ENCODE measurements at places on chromosomes 13 and 19.

GRCh38 chr13:24688950-24689349, 8.7 kb downstream of the ATP12A start:
- DNase-seq: no peak

GRCh38 chr13:39777527-39778061, 122.1 kb downstream of the COG6 start:
- DNase-seq: no peak

GRCh38 chr13:45207319-45207718, 6.5 kb upstream of the KCTD4 start:
- DNase-seq: no peak

DNA sequence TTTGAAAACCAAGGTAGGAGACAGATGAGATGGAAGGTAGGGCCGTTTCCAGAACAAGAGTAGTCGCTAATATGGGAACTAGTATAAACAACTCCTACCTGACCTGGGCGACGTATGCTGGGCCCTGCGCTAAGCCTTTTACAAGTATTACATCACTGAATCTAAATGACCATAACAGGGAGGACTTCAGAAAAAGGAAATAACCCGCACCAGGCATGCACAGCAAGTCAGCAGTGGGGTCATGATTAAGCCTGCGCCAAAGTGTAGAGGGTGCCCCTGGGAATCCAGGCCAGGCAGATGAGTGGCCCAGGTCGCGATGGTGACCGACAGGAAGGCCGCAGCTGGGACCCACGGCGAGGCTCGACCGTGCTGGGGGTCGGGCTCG, 613 bp downstream of the ATP13A1 start:
- no peak for DNase-seq

GRCh38 chr13:29483211-29483610, 112.3 kb downstream of the SLC7A1 start:
- no peak for DNase-seq

GRCh38 chr19:10116085-10116865, 3.4 kb downstream of the EIF3G start:
- no peak for DNase-seq

- DNase-seq: no peak
These were observed 8.3 kb downstream of the PIAS4 start for GRCh38 chr19:4015705-4016402.

DNA sequence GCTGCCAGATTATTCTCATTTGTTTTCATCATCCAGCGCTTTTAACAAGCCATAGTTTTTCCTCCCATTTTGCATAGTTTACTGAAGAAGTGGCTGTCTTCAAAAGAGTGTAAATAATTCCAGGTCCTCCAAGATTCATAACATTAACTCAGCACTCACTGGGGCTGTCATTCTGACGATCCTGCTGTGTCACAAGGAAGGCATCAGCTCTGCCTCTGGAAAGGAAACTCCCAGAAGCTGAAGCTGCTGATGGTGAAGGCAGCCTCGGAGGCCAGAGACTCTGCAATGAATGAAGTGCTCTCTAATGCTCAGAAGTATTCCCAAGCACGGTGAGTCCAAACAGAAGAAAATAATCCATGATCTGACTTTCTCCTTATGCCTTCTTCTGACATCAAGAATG, 60.0 kb downstream of the FLT1 start:
- no peak for DNase-seq

DNA sequence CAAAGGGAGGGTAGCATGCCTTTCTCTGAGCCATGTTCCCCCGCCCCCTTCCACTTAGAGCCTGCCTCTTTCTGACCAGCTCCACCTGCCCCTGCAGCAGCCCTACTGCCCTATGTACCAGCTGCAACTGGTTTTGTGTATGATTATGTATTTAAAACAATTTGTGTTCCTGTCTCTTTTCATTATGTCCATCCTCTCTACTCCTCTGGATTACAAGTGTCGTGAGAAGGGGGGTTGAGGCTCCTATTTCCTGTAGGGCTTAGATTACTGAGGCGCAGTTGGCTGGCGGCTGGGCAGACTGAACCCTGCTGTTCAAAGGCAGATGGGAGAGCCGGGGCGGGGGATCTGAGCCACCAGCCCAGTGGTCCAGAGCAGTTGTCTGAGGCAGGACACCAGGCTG, 213.3 kb downstream of the KCNRG start:
- no peak for DNase-seq

DNA sequence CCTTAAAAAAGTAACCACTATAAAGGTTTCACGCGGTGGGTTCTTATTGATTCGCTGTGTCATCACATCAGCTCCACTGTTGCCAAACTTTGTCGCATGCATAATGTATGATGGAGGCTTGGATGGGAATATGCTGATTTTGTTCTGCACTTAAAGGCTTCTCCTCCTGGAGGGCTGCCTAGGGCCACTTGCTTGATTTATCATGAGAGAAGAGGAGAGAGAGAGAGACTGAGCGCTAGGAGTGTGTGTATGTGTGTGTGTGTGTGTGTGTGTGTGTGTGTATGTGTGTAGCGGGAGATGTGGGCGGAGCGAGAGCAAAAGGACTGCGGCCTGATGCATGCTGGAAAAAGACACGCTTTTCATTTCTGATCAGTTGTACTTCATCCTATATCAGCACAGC, 30.6 kb downstream of the FGF9 start:
- DNase-seq: no peak

GRCh38 chr19:53504885-53505284, 33.1 kb upstream of the ZNF331 start:
- DNase-seq: no peak

DNA sequence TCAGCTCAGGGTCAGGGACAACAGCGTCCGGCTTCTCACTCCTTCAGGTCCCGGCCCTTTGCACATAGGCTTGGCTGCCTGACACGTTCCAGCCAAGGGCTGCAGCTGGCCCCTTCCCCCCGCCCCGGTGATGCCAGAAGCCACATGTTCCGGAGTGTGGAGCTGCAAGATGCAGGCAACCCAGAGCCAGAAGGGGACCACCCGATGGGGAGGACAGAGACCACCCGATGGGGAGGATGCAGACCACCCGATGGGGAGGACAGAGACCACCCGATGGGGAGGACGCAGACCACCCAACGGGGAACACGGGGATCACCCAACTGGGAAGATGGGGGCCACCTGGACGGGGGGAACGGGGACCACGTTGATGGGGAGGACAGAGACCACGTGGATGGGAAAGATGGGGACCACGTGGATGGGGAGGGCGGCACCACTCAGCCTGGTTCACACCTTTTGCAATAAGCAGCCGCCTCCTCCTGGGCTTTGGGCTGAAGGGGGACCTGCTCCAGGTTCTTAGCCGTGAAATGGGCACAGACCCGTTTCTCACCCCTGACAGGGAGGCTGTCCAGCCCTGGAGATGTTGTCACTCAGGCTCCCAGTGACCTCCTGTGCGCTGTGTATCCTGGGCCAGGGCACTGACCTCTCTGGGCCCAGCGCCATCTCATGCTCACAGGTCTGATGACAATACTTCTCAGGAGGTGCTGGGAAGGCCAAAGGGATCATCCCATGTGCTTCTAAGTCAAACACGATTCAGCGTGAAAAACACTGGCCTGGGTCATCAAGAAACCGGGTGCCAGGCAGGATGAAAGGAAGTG, 34.5 kb downstream of the C13orf46 start:
- no peak for DNase-seq

GRCh38 chr13:100526318-100527000, 62.1 kb downstream of the GGACT start:
- no peak for DNase-seq

- DNase-seq: no peak
These were observed 37.9 kb downstream of the MLLT1 start for GRCh38 chr19:6241680-6242377.

GRCh38 chr13:73765651-73766384, 368.4 kb downstream of the KLF12 start:
- DNase-seq: no peak

- no peak for DNase-seq
These were observed 391.3 kb downstream of the TDRD3 start for GRCh38 chr13:60788156-60788829.

DNA sequence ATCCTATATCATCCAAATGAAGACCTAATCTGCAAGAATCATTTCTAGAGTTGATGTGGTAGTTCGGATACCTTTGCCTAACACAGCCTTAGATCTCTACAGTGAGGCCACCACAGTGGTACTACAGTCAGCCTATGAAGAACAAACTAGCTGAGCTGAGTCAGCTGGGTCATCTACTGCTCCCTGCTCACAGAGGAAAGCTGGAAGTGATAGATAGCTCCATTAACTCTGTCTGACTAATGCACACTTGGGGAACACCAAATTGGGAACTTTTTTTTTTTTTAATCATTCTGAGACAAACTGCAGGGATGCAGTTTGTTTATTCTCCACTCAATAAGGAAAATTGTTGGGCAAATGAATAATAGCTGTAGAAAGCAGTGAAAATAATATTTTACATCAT, 1160.6 kb downstream of the PCDH9 start:
- no peak for DNase-seq

DNA sequence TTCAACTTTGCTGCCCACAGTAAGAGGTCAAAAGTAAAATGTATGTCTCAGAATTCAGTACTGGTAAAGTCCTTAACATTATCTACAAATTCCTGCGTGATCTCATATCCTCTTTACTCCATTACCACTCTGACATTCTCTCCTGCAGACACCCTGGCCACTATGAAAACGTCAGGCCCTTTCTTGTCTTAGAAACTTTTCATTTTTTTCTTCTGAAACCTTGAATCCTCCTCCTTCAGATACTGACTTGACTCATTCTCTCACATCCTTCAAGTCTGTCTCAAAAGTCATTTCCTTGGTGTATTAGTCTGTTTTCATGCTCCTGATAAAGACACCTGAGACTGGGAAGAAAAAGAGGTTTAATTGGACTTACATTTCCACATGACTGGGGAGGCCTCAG, 262.3 kb downstream of the POU4F1 start:
- no peak for DNase-seq

DNA sequence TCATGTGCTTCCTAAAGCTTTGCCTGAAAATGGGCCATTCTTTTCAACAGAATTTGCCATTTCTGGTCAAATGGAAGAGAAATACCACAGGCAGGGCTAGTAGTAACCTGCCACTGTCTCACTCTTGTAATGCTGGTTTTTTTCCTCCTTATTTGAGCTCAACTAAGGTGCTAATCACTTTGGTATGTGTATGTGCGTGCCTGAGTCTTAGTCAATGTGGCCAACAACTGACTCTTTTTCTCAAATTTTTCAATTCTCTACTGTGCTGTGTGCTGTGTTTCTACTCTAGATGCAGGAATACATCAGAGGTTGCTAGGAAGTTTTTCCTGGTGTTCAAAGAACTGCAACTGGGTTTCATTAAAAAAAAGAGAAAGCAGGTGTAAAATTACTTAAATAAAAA, 870.2 kb downstream of the EFNB2 start:
- no peak for DNase-seq

DNA sequence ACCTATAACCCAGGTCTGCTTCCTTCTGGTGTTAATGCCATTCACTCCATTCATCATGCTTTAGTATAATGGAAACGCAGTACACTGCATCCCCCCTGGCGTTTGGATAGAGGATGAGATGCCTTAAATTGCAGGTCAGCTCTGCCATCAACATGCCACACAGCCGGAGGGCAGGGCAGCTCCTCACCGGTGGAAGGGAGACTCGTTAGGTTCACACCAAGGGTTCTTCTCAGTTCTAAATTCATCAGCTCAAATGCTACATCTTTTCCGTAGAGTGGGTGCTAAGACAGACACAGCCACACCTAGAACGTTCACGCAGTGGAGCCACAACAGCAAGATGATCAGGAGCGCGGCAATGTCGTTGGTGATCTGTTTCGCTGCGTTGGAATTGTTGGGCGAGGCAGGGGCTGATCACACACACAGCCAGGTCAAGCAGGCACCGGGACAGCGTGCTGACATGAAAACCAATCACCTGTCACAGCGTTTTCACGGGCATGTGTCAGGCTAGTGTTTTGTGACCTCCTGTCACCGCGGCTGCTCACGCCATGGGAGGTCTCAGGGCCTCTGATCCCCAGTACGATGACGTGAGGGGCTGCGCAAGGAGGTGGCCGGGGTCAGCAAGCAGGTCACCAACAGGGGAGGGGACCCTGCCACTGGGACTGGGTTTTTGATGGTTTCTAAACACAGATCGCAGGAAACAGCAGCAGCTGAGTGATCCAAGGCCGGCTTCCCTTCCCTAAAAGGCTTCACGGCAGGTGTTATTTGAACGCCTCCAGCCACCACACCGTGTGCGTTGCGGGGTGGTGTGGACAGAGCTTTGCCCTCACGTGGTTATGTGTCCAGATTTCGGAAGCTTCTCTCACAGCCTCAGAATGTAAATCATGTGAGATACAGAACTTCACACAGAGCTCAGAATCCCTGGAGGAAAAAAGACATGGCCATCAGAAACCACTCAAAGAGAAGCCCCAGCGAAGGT, 94.3 kb upstream of the IRS2 start:
- DNase-seq: no peak

- no peak for DNase-seq
These were observed 142.3 kb upstream of the SOX1 start for GRCh38 chr13:111924678-111925075.

GRCh38 chr19:40735013-40735771, 15.1 kb downstream of the ACTMAP start:
- no peak for DNase-seq

GRCh38 chr13:30585748-30586262, 31.9 kb upstream of the USPL1 start:
- DNase-seq: no peak

DNA sequence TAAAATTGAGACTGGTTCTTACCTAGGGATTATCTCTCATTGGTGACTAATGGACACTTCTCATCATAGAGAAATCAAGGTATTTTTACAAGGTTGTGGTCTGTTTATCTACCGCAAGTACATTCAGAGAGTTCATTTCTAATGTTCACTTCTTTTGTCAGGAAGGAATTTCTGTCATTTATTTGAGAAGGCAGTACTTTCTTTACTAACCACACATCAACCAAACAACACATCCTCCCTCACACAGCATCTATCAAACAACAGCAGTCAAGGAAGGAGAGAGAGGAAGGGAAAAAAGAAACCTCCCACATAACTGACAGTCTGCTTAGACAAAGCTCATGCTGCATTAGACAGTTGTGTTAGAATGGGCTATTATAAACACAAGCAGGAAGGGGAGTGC, 182.3 kb upstream of the KLF12 start:
- DNase-seq: no peak

DNA sequence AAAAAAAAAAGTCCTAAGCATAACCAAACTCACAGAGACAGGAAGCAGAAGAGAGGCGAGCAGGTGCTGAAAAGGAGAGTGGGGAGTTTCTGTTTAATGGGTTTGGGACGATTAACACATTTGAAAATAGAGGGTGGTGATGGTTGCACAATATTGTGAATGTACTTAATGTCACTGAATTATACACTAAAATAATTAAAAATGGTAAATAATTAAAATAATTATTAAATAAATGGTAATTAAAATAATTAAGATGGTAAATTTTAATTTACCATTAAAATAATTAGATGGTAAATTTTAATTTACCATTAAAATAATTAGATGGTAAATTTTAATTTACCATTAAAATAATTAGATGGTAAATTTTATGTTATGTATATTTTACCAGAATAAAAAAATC, 74.8 kb upstream of the XPO4 start:
- DNase-seq: no peak

GRCh38 chr13:43880214-43880855, 631 bp downstream of the LACC1 start:
- DNase-seq: no peak
